ENCODE measurements at places on chromosomes 16 and 17. TPM values are rescaled to one million over a fixed set of nuclear protein-coding genes. Genes with fewer than 3 reads are reported as not detected.
A peak's percentile ranks its signal among the peaks of the same experiment; 100 is the strongest.

- H3K4me1 ChIP-seq, result no peaks in the 10 kb centered on the region
- no peaks in the 10 kb centered on the region for H3K36me3 ChIP-seq
- no peak overlapping the region for H3K27ac ChIP-seq
- no peak overlapping the region for H3K4me3 ChIP-seq
Measured at GRCh38 chr16:5874899-5875298, 777.3 kb upstream of the EEF2KMT start.

Gene FBXL20
- polyA plus RNA-seq, result 1.8 TPM

- no peak for DNase-seq
- peaks cover 15% of the 10 kb centered on the region for H3K4me1 ChIP-seq
- no peak overlapping the region for H3K4me3 ChIP-seq
Measured at GRCh38 chr17:78034429-78035091, 76.1 kb downstream of the TNRC6C start.

- H3K4me1 ChIP-seq, result peaks cover 15% of the 10 kb centered on the region
- no peak overlapping the region for H3K27ac ChIP-seq
- DNase-seq, result no peak
- H3K4me3 ChIP-seq, result no peak overlapping the region
- no peaks in the 10 kb centered on the region for H3K27me3 ChIP-seq
Measured at GRCh38 chr16:84136331-84137125, 8.4 kb downstream of the HSDL1 start.

- peaks cover 42% of the 10 kb centered on the region for H3K4me1 ChIP-seq
- peak overlapping the region; percentile 37 for H3K4me3 ChIP-seq
- peak overlapping the region; percentile 76 for H3K27ac ChIP-seq
- no peaks in the 10 kb centered on the region for H3K27me3 ChIP-seq
- peak; percentile 69 for DNase-seq
Measured at GRCh38 chr17:45172541-45173286, 11.0 kb downstream of the HEXIM2 start.

GRCh38 chr17:68512960-68513474 is 787 bp downstream of the PRKAR1A start:
- H3K4me1 ChIP-seq, result peaks cover 19% of the 10 kb centered on the region
- no peaks in the 10 kb centered on the region for H3K27me3 ChIP-seq
- peaks cover 29% of the 10 kb centered on the region for H3K36me3 ChIP-seq
- H3K27ac ChIP-seq, result peak overlapping the region; percentile 99

Gene TK2
- polyA plus RNA-seq, result 14.4 TPM

GRCh38 chr17:21379080-21379711 is 3.0 kb downstream of the KCNJ12 start:
- DNase-seq, result peak; percentile 94
- H3K36me3 ChIP-seq, result no peaks in the 10 kb centered on the region
- H3K4me3 ChIP-seq, result no peak overlapping the region
- H3K27me3 ChIP-seq, result peaks cover 64% of the 10 kb centered on the region

Gene EMC6
- 75.6 TPM for polyA plus RNA-seq
